Activated naive CD8-positive, alpha-beta T cell treated with anti-CD3 and anti-CD28 coated beads, Interleukin-2, amount 10 ng/mL, durations not matched to agents 7 days and 5 days (primary cell): ENCODE measurements at places on chromosomes 5 and 9.
A peak's percentile ranks its signal among the peaks of the same experiment; 100 is the strongest.

DNA sequence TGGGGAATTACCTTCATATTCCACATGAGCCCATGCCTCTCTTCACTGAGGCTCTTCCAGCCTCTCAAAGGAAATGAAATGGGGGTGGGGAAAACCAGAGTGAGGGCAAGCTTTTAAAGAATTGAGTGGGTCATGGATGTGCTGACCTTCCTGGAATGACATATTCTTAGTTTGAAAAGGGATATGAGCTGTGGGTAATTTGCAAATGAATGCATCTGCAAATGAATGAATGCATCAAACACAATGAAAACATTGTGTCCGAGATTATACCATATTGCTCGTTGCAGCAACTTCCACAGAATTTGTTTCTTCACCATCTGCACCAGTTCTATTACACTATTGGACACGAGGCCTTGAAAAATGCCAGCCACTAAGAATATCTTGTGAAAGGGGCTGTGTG is 198.6 kb upstream of the CDH6 start:
- no peak overlapping the region for H3K4me3 ChIP-seq
- H3K27ac ChIP-seq = no peak overlapping the region
- no peaks in the 10 kb centered on the region for H3K36me3 ChIP-seq
- no peaks in the 10 kb centered on the region for H3K4me1 ChIP-seq

DNA sequence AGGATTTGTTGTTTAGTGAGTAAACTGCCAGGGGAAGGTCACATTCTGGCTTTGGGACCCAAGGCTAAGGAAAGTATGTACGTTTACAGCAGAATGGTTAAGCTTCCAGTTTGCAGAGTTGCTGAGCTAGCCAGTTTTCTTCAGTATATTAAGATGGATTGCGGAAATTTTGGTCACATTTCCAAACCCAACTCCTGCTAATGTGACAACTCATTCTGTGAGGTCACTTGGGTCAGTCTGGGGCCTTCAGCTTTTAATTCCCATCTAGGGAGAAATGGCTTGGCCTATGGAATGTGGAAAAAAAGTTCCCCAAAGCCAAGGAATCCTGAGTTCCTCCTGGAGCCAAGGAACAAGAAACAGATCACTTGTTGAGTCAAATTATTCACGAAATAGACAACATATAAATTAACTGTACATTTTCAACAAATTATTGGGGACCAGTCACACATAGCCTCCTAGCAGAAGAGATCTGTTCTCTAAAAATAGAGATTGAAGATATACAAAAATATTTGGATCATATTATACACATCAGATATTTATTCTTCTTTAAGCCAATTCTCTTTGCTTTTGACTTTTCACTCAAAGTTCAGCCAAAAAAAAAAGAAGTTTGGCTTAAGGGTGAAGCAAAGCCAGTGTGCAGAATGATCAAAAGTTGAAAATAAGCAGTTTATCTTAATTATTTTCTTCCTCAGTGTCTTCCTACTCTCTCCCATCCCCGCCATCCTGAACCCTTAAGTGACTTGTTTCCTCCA is 8.8 kb downstream of the KCNV2 start:
- peaks cover 3% of the 10 kb centered on the region for H3K4me1 ChIP-seq
- no peak overlapping the region for H3K4me3 ChIP-seq
- no peaks in the 10 kb centered on the region for H3K36me3 ChIP-seq
- DNase-seq = no peak
- H3K27ac ChIP-seq = no peak overlapping the region

DNA sequence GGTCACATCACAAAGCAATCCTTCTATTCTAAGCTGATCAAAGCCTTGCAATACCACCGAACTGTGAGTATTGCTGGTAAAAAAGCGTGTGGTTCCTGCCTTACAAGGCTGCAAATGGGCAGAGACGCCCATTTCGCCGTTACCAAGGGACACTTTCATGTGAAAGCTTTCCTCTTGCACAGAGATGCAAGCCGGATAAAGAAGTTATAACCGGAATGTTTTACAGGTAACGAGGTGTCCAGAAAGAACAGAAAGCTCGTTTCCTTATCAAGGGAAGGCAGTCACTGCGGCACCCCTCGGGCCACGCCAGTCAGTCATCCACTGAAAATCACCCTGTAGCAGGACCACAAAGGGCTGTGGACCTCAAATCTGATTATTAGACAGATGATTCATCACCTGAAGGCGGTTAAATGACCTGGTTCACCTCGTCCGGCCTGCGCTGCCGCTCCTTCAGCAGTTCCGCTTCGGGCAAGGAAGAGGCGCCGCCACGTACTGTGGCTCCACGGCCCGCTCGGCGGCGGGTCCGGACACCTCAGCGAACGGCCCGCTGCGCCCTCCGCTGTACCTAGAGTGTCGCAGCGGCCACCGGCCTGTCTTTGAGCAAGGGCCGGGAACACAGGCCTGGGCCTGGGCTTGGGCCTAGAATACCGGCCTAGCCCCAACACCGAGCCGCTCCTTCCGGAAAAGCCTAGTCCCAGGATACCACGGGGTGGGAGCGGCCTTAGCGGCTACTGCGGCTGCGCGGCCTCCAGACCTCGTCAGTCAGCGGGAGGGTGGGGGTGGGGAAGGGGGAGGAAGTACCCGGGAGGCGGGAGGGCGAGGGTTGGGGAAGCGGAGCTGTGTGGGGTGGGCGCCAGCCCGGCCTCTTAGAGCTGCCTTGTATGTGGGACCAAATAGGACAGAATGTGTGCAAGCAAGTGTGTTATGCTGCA is at the start of gene KLHL9:
KLHL9 (minus strand) TSS at position 704 of the 932 bp plus-strand sequence; CDS start at position 159, 545 bp downstream.
- peak within 1 kb of the TSS; percentile 89 for H3K27ac ChIP-seq
- DNase-seq = peak; percentile 85
- H3K4me3 ChIP-seq = peak within 1 kb of the TSS; percentile 88
- H3K27me3 ChIP-seq = peaks cover 8% of the 10 kb centered on the region
- H3K4me1 ChIP-seq = peaks cover 36% of the 10 kb centered on the region

DNA sequence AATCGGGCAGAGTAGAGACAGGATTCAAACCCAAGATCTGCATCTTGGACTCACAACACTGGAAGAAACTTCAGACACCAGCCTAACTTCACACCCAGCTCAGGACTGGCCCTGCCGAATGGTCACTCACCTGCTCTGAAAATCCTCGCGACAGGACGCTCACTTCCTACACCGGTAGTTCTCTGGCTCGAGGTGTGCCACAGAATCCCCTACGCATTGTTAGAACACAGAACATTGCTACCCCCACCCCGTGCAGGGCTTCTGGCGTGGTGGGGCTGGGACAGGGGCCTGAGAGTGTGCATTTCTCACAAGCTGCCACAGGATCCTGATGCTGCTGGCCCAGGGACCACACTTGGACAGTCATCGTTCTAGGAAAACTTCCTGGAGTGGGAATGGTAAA is 12.1 kb downstream of the KCNMB1 start:
- no peaks in the 10 kb centered on the region for H3K36me3 ChIP-seq
- no peak overlapping the region for H3K27ac ChIP-seq
- no peaks in the 10 kb centered on the region for H3K4me1 ChIP-seq
- peaks cover 9% of the 10 kb centered on the region for H3K27me3 ChIP-seq

DNA sequence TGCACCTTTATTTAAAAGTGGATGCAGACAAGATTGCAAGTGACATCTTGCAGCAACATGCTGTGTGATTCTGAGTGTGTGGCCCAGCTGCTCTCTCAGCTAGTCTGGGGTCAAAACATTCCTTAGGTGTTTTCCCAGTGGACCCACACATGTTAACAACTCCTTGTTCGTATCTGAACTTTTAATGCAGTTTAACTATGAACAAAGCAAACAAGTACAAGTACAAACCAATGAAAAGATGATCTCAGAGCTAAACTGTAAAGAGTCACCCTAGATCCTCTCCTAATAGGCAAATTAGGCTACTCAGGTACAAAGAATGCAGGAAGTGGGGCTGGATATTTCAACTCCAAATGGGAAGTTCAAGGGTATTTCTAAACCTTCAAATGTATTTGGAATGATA is 108.4 kb downstream of the ENTREP1 start:
- no peaks in the 10 kb centered on the region for H3K4me1 ChIP-seq
- H3K27ac ChIP-seq = no peak overlapping the region
- no peaks in the 10 kb centered on the region for H3K36me3 ChIP-seq
- no peak overlapping the region for H3K4me3 ChIP-seq

GRCh38 chr5:76114179-76114851 is 31.1 kb downstream of the SV2C start:
- H3K27me3 ChIP-seq = peaks cover 17% of the 10 kb centered on the region
- H3K36me3 ChIP-seq = no peaks in the 10 kb centered on the region
- H3K4me1 ChIP-seq = peaks cover 4% of the 10 kb centered on the region

DNA sequence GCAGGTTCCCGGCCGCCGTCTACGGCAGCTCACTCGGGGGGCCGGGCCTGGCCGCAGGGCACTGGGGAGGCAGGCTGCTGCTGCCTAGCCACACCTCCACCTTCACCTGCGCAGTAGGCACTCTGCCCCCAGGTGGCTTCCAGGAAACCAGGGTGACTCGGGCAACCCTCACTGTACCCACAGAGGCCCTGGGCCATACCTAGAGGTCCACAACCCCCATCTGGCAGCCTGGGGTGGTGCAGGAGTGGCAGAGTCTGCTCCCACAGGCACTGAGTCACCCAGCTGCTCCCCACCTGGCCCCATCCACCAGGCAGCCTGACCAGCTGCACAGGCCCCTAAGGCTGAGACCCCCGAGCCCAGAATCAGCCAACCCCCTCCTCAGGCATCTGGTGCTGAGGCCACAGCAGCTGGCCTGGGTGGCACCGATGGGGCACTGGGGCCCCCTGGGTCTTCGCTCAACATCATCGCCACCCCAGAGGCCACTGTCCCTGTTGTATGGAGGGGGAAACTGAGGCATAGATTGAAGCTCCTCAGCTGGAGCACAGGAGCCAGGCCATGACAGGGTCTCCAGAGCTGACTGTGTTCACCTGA is 70.2 kb downstream of the KCNT1 start:
- DNase-seq = no peak
- no peaks in the 10 kb centered on the region for H3K4me1 ChIP-seq
- no peaks in the 10 kb centered on the region for H3K36me3 ChIP-seq
- H3K27me3 ChIP-seq = no peaks in the 10 kb centered on the region

DNA sequence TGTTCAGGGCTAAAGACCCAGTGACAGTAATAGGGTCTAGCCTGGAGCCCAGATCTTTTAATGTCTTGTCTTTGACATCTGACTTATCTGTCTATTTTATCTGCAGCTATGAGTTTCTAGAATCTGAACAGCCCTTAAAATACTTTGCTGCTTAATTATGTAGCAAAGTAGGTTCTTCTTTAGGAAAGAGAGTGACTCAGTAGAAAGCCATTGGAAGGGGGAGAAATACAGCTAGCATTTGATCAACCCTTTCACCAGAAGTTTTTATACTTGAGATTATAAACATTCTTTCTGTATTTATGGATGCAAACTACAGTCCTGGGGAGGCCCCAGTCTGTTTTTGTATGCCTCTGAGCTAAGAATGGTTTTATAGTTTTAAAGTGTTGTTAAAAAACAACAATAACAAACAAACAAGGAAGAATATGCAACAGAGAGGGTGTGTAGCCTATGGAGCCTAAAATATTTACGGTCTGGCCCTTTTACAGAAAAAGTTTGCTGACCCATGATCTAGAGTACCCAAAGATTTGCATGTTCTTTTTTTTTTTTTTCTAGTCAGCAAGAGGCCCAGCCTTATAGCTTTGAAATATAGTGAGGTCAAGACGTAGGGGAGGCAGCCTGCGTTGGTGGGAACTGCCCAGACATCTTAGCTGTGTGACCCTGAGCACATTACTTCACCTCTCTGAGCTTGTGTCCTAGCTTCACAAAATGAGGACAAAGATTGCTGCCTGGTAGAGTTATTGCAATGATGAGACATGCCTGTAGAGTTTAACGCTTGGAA is 9.7 kb downstream of the GSN start:
- H3K27ac ChIP-seq = no peak overlapping the region
- no peaks in the 10 kb centered on the region for H3K27me3 ChIP-seq
- peaks cover 7% of the 10 kb centered on the region for H3K4me1 ChIP-seq
- no peak for DNase-seq
- H3K36me3 ChIP-seq = peaks cover 3% of the 10 kb centered on the region
